ENCODE measurements at places on chromosomes 16 and 17.

GRCh38 chr17:78475211-78475610 lies 96.8 kb downstream of the PGS1 start:
- DNase-seq: no peak

GRCh38 chr17:6104956-6105648 lies 34.9 kb downstream of the WSCD1 start:
- no peak for DNase-seq

GRCh38 chr16:70754851-70755600 lies 45.9 kb downstream of the VAC14 start:
- DNase-seq: no peak

DNA sequence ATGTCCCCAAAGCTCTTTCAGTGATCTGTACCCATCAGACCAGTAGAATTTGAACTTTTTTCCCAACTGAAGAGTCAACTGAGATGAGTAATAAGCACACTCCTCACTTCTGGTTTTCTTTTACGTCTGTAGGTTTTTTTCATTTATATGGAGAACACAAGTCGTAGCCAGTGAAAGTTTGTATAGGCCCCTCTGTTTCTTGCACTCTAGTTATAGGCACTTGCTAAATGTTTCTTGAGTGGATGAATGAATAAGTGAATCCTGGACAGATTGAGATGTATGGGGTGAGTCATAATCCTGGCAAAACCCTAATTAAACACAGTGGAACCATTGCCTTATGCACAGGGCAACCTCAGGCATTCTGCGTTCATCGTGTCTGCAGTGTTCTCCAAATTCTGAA lies 193.7 kb upstream of the TBX2 start:
- DNase-seq: no peak

GRCh38 chr17:68184141-68184571 lies 63.7 kb upstream of the AMZ2 start:
- DNase-seq: no peak

GRCh38 chr16:9772526-9773225 lies 409.6 kb downstream of the GRIN2A start:
- DNase-seq: no peak

All from activated CD4-positive, alpha-beta T cell treated with anti-CD3 and anti-CD28 coated beads, Interleukin-2, amount 50 U/mL, for 1 hour (primary cell).